ENCODE measurements at places on chromosomes 5 and 9.

GRCh38 chr5:126965487-126965886, 64.9 kb downstream of the MARCHF3 start:
- DNase-seq, result no peak

GRCh38 chr9:108956022-108956630, 21.9 kb downstream of the ABITRAM start:
- DNase-seq, result no peak

GRCh38 chr5:113748403-113748802, 234.9 kb downstream of the YTHDC2 start:
- DNase-seq, result no peak

GRCh38 chr5:39569857-39570256, 145.1 kb upstream of the DAB2 start:
- no peak for DNase-seq

GRCh38 chr5:102778478-102778877, 23.4 kb downstream of the PAM start:
- DNase-seq, result no peak

DNA sequence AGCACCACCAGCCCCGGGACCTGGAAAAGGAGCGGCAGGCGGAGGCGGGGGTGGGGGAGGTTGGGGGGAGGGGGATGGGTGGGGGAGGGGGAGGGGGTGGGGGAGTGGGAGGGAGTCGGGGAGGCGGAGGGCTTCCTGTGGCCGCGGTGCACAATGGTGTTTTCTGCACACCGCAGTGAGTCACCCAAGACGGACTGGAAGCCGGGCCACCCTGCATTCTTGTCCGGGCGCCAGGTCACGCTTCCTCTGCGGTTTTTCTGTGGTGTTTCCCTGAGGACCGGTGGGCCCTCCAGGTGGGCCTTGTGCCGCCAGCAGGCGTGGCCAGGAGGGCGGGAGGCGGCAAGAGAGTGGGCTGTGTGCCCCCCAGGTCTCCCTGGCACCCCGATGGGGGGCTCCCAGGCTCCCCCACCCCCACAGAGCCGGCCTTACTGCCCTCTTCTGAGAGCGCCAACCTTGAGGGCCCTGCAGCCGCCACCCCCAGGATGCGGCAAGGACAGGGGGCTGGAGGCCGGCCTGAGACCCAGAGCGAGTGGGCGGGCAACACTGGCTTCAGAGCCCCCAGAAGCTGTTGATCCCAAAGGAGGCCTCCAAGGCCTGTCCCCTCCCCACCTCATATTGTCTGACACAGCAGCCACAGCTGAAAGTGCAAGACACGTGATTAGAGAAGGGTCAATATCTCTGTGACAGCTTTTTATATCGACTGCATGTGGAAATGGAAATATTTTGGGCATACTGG, 11.1 kb downstream of the EXD3 start:
- DNase-seq, result no peak

DNA sequence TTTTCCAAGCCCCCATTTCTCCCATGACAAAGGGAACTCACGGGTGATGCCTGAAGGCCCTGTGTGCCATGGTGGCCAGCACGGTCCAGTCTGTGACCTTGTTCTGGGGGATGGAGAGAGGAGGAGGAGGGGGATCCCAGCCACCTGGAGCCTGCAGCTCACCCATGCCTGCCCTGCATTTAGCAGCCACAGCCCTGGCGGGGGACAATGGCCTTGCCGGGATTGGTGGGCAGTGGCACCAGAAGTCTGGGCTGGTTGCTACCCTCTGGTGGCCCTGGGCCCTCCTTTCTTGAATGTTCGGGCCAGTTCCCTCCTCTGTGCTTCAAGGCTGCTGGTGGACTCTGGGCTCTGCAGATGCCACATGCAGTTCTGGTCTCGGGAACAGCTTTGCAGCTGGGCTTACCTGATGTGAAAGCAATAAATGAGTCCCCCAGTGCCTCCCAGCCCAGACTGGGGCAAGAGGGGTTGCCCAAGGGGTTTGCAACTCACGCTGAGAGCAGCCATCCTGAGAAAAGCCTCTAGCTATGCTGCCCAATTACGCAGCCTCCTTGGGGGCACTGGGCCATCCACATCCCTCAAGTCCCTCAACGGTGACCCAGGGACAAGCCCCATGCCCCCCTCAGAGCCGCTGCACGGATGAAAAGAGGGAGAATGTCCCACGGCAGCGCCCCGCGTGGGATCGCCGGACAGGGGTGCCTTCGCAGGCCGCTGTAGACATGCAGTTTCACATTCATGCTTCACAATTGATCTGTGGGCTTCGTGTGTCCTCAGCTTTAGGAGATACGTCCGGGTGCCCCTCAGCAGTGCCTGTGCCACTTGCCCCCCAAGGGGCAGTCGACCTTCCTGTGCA, 49.2 kb upstream of the FCN1 start:
- no peak for DNase-seq

DNA sequence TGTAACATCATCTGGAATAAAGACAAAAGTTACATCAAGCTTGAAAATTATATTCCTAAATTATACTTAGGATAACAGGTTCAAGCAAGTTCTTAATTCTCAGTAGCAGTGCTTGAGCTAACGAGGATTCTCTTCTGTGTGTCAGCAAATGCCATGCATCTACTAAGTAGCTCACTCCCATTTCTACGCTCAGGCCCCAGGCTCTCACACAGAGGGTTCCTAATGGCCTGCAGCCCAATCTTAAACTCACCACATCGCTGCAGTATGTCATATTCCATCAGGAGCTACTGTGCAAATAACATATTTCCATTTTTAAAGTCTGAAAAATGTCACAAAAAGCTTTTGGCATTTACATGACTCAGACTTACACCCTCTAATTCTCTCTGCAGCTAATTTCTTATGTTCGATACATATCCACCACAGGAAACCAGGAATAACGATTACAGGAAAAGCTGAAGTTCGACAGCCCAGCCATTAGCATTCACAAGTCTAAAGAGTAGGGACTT, 474.8 kb downstream of the EFNA5 start:
- no peak for DNase-seq

DNA sequence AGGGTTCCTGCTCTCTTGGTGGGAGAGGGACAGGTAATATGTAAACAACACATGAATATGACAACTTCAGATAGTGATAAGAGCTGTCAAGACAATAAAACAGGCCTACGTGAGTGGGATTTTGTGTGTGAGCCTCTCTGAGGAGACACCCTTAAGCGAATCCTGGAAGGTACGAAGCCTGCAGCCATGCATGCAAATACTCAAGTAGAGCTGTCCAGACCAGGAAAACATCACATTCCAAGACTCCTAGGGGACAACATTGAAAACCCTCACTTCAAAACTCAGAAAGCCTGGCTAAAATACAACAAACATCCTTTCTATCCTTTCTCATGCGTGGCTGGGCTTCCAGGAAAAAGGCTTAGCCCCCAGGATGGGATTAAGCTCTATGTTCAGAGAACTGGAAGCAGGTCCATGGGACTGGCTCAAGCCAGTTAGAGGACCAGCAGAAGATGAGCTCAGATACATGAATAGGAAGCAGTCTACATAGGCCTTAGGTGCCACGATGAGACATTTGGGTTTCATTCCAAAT, 124.8 kb upstream of the IQGAP2 start:
- no peak for DNase-seq

DNA sequence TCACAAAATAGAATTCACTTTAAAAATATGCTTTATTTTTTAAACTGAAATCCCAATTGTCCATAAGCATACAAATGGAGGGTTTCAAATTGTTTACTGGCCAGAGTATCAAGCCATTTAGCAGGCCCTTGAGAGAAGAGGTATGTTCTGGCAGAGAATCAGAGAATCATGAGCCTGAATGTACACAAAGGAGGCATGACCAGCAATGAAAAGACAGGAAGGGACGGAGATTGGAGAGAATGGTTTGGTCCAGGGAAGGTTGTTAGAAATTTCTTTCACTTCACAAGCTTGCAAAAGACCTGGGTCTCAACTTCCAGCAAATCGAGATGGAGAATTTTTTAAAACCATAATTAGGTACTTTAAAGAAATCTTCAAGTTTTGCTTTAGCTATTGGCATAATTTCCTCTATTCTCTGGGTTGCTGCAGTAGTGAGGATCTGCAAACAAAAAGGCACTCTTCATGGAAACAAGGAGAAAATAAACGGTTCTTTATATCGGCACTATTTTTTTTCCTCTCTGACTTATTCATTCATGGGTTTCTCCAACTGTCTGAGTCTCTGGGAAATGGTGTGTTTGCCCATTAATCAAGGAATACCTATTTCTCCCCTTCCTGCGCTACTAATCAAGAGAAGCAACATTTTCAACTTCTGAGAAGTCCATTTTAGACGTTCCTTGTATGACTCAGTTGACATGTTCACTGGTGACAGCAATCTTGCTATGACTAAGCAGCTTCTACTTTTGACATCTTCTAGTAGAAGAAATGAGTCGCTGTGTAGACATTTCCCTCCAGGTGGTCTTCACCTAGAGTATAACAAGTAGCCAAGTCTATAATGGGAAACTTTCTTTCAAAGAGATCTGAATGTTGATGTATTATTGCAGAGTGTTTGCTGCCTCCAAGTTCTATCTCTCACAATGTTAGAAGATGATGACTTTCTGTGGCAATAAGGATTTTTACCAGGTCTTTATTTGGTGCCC, 23.1 kb upstream of the ERCC6L2 start:
- DNase-seq, result no peak
